Stimulated activated CD8-positive, alpha-beta memory T cell treated with anti-CD3 and anti-CD28 coated beads, Interleukin-7, amount 100 ng/mL, for 4 hours (primary cell): ENCODE measurements at places on chromosomes 16 and 17.

- peak; percentile 17 for DNase-seq
Observed at GRCh38 chr17:17114592-17115225, 72.5 kb downstream of the MPRIP start.

DNA sequence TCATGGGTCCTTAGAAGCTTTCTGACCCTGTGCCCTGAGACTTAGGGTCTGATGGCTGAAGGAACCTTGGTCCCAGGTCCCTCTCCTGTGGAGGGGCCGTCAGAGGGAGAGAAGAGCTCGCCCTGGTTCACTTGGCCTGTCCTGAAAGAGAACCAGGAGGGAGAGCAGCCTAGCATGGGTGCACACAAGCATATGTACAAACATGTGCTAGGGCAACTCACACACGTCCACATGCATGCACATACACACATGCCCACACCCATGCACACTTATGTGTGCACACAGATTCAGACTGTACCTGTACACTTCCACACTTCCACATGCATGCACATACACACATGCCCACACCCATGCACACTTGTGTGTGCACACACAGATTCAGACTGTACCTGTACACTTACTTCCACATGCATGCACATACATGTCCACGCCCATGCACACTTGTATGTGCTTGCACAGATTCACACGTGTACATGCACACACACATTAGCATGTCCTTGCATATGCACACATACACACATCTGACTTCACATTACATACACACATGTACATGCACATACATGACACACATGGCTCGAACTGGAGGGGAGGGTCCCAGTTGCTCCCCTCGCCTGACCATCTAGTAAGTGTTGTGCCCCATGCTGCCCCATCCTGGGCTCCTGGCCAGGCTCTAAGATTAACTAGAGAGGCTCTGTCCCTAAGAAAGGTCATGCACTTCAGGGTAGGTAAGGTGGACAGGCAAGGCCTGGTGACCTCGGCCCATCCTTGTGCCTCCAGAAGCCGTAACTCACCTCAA is 122.0 kb downstream of the METRNL start:
- no peak for DNase-seq

- no peak for DNase-seq
Observed at GRCh38 chr17:75084039-75084660, 3.6 kb upstream of the SLC16A5 start.

DNA sequence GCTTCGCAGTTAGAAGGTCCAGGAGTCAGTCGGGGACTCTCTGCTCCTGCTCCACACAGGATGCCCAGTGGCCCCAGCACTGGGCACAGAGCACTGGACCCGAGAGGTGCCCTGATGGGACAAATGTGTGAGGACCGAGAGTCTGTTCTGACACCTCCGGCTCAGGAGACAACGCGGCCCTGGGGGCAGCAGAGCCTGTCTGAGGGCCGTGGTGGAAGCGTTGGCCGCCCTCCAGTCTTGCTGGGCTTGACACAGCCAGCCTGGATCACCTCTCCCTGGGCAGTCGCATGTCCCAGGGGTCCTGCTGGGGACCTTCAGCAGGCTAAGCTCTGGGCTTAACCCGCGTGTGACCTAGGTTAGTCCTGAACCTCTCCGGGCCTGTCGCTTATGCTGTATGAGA is 23.1 kb downstream of the LGALS9 start:
- no peak for DNase-seq

DNA sequence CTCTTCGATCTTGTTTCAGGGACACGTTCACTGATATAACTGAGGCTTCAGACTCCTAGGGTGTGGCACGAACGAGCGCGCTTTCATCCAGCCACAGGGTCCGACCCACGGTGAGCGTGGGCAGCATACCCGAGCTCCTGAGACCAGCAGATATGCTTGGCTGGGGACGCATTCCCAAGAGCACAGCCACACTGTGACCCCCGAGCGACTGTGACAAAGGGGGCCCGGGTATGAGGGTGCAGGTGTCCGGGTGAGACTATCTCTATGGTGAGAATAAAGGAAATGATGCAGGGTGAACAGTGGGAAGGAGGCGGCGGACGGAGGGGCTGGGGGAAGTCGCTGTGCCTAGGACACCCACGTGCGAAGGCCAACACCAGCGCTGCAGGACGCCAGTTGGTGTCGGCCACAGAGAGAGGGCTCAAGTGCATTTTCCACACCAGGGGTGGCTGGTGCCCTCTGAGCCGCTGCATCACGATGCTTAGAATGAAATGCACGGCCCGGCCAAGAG is 17.6 kb downstream of the RPH3AL start:
- no peak for DNase-seq

DNA sequence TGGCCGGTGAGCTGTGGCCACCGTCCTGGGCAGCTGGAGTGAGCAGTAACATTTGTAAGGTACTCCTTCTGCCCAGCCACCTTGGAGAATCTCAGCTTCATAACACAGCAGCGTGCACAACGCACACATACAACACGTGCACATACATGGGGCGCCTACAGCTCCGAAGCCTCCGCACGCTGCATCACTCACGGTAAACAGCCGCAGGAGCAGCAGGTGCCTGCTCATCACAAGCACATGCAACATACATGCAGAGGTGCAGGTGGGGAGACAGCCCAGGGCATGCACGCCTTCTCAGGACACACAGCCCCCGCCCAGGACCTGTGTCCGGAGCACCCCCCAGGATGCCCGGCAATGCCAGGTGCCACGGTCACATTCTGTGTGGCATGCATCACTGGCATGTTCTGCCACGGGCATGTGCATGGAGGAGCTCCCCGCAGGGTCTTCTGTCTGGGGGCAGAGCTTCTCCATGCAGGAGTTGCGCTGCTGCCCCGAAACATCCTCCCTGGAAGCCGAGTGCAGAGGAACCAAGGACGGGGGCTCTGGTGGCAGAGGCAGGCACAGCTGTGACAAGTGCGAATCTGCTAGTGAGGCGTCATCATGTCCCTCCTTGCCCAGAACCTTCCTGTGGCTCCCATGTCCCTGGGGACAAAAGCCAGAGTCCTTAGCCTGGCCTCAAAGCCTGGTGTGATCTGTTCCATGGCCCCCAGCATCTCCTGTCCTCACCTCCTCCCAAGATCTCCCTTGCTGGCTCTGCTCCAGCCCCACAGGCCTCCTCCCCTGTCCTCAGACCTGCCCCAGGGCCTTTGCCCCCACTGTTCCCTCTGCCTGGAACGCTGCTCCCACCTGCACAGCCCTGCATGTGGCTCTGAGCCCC is 184.0 kb upstream of the GSE1 start:
- DNase-seq: no peak

DNA sequence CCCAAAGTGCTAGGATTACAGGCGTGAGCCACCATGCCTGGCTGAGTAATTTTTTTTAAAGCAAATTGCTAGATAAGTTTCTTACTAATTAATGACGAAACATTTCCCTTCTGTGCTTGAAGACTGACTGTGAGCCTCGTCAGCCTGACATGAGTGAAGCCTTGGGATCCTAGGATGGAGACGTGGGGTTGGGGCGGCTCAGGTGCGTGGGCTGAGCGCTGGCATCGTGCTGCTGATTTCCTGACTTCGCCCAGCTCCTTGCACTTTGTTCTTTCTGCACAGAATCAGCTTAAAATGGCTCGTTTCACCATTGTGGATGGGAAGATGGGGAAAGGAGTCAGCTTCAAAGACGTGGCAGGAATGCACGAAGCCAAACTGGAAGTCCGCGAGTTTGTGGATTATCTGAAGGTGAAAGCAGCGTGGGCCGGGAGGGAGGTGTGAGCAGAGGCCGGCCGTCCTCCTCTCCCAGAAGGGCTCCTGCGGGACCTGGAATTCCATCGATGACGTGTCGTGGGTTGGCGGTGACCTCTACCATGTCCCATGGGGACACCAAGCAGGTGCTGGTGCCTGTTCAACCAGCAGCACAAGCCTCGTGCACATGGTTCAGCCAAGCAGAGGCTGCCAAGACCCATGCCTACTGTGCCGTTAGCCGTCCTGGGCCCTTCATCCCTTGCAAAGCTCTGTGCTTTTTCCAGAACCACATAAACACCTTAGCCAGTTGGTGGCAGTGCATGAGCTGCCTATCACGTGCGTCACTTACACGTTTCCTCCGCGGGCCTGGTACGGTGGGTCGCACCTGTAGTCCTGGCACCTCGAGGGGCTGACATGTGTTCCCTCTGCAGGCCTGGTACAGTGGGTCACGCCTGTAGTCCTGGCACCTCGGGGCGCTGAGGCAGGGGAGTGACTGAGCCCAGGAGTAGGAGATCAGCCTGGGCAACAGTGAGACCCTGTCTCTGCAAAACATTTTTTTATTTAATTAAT is 22.5 kb downstream of the SPG7 start:
- DNase-seq: no peak
